ENCODE measurements at places on chromosomes 3 and 15. TPM values are rescaled to one million over a fixed set of nuclear protein-coding genes. Genes with fewer than 3 reads are reported as not detected.
A peak's percentile ranks its signal among the peaks of the same experiment; 100 is the strongest.

Gene MPI
- 41.1 TPM for total RNA-seq

Gene MELTF
- total RNA-seq, result 74.0 TPM

Gene CMTM8
- total RNA-seq, result 17.1 TPM

Gene SCN11A
- 3.7 TPM for total RNA-seq

Gene CD86
- not detected for total RNA-seq

Gene CDHR4
- not detected for total RNA-seq

Gene ARPIN
- 8.6 TPM for total RNA-seq

Gene HMG20A
- total RNA-seq, result 37.6 TPM

Gene VIPR1
- total RNA-seq, result 19.2 TPM

Gene ERICH6
- total RNA-seq, result not detected

Gene SCG5
- total RNA-seq, result 2.0 TPM

Gene PDCD10
- 88.7 TPM for total RNA-seq

Gene NBEAL2
- total RNA-seq, result 23.6 TPM

Gene FBXW12
- total RNA-seq, result not detected

GRCh38 chr3:97125902-97126499 is 311.6 kb downstream of the EPHA6 start:
- no peak overlapping the region for H3K4me3 ChIP-seq
- DNase-seq, result no peak
- no peaks in the 10 kb centered on the region for H3K27me3 ChIP-seq

DNA sequence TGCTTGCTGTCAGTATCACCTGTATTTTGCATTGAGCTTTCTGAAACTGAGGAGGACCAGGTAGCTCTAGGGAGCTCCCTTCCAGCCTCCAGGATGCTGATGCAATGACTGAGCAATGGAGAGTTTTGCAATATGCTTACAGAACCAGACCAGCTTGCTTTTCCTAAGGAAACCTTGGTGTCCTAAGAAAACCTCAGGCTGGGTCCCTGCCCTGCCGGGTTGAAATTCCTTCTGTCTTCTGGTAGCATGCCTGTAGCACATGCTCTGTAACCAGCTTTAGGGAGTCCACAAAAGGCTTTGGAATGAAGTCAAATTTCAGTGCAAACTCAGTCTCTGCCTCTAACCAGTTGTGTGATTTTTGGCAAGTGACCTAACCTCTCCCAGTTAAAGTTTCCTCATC is 65.8 kb upstream of the GSK3B start:
- peaks cover 21% of the 10 kb centered on the region for H3K4me1 ChIP-seq
- H3K4me3 ChIP-seq, result no peak overlapping the region
- peak; percentile 76 for DNase-seq
- no peaks in the 10 kb centered on the region for H3K36me3 ChIP-seq

GRCh38 chr3:121574449-121574848 is 6.7 kb downstream of the ARGFX start:
- peak; percentile 64 for DNase-seq
- no peak overlapping the region for H3K27ac ChIP-seq
- H3K27me3 ChIP-seq, result no peaks in the 10 kb centered on the region

- H3K4me1 ChIP-seq, result no peaks in the 10 kb centered on the region
- no peaks in the 10 kb centered on the region for H3K27me3 ChIP-seq
- H3K36me3 ChIP-seq, result no peaks in the 10 kb centered on the region
- no peak overlapping the region for H3K27ac ChIP-seq
Measured at GRCh38 chr3:49199900-49200281, 28.5 kb downstream of the KLHDC8B start.

- no peak overlapping the region for H3K4me3 ChIP-seq
- H3K27ac ChIP-seq, result no peak overlapping the region
- no peaks in the 10 kb centered on the region for H3K27me3 ChIP-seq
- DNase-seq, result no peak
Measured at GRCh38 chr3:27669591-27669990, 52.5 kb downstream of the EOMES start.

DNA sequence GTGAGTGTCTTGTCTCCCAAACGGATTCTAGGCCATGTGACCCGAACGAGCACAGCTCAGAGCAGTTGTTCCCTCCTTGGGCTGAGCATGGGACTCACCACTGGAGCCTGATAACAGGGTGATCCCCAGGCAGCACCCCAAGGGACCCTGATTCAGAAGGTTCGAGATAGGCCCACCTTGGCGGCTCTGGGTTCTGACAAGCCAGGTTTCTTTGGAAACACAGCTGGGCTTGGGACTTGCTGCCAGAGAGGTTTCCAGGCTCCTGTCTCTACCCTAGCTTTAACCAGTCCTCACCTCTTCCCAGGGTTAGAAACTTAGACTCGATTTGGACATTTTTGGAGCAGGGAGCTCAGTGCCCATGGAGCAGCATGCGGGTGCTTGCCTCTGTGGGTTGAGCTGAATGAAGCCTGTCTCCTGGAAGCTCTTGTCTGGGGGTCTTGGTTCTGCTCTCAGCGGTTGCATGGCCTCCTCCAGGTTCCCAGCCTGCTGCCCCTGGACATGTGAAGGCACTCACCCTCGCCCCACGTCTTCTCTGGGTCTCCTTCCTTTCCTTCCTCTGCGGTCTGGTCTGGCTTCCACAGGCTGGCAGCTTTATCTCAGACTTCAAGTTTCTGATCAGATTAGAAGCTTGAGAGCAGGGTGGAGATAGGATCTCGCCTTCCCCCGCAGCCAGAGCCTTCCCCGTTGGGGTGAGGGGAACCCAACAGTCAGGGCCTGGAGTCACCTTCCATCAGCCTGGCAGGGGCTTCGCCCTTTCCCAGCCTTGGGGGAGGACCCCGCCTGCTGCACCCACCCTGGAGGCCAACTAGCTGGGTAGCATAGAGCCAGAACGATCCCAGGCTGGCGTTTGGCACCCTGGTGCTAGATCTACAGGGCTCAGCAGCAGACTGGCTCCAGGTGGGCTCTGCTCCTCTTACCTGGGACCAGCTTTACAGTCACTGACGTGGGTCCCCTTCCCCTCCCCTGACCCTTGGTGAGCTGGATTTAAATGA is 21.0 kb downstream of the PAQR5 start:
- H3K4me3 ChIP-seq, result no peak overlapping the region
- no peak overlapping the region for H3K27ac ChIP-seq
- H3K27me3 ChIP-seq, result no peaks in the 10 kb centered on the region
- no peak for DNase-seq
- no peaks in the 10 kb centered on the region for H3K36me3 ChIP-seq

- H3K27me3 ChIP-seq, result no peaks in the 10 kb centered on the region
- DNase-seq, result no peak
- H3K4me3 ChIP-seq, result no peak overlapping the region
- no peaks in the 10 kb centered on the region for H3K4me1 ChIP-seq
Measured at GRCh38 chr3:159643406-159643805, 345.2 kb upstream of the IL12A start.

DNA sequence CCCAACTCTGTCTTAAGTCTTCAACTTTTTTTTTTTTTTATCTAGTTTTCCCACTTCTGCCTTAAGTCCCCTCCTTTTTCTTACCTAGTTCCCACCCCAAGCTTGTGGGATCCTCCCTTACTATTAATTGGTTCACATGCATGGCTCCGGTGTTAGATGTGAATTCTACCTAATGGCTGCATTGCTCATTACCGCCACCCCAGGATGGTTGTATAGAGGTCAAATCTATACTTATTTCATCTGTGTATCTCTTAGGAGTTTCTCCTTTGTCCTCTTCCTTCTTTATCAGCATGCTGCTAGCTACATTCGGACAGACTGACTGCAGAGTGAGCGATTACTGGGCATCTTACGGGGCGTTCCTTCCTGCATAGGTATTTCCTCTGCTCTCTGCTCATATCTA is 605.7 kb upstream of the GRM7 start:
- no peaks in the 10 kb centered on the region for H3K4me1 ChIP-seq
- no peaks in the 10 kb centered on the region for H3K36me3 ChIP-seq
- H3K27me3 ChIP-seq, result no peaks in the 10 kb centered on the region

- H3K36me3 ChIP-seq, result no peaks in the 10 kb centered on the region
- no peak overlapping the region for H3K27ac ChIP-seq
- no peaks in the 10 kb centered on the region for H3K4me1 ChIP-seq
- H3K4me3 ChIP-seq, result no peak overlapping the region
- DNase-seq, result peak; percentile 23
Measured at GRCh38 chr3:143070977-143071551, 48.5 kb upstream of the CHST2 start.

GRCh38 chr3:142215106-142215505 is 10.3 kb downstream of the GK5 start:
- no peaks in the 10 kb centered on the region for H3K27me3 ChIP-seq
- H3K27ac ChIP-seq, result peak overlapping the region; percentile 0
- no peak overlapping the region for H3K4me3 ChIP-seq
- H3K4me1 ChIP-seq, result peaks cover 9% of the 10 kb centered on the region
- no peak for DNase-seq

GRCh38 chr3:127701280-127701911 is 28.6 kb downstream of the ABTB1 start:
- peaks cover 19% of the 10 kb centered on the region for H3K4me1 ChIP-seq
- no peak overlapping the region for H3K27ac ChIP-seq
- no peak overlapping the region for H3K4me3 ChIP-seq
- no peaks in the 10 kb centered on the region for H3K36me3 ChIP-seq

GRCh38 chr3:149280671-149281349 is 52.6 kb downstream of the TM4SF18 start:
- H3K4me1 ChIP-seq, result no peaks in the 10 kb centered on the region
- no peak overlapping the region for H3K4me3 ChIP-seq
- no peak for DNase-seq
- H3K36me3 ChIP-seq, result no peaks in the 10 kb centered on the region

DNA sequence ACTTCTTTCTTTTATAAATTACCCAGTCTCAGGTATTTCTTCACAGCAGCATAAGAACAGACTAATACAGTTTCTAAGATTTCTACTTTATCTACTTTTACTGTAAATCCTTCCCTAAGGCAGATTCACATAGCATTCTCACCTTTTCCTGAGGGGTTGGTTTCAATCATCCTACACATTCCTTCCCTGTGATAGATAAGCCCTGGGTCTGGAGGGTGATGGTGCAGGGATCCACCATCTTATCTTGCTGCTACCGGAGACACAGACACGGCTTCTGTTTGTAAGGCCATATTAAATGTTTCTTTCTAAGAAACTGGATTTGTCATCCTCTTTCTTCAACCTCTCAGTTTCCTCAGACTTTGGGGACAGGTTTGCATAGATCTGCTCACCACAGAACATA is 6.1 kb downstream of the IQCF5 start:
- no peak overlapping the region for H3K4me3 ChIP-seq
- DNase-seq, result no peak
- H3K27ac ChIP-seq, result no peak overlapping the region
- no peaks in the 10 kb centered on the region for H3K27me3 ChIP-seq
- H3K4me1 ChIP-seq, result no peaks in the 10 kb centered on the region
- no peaks in the 10 kb centered on the region for H3K36me3 ChIP-seq

DNA sequence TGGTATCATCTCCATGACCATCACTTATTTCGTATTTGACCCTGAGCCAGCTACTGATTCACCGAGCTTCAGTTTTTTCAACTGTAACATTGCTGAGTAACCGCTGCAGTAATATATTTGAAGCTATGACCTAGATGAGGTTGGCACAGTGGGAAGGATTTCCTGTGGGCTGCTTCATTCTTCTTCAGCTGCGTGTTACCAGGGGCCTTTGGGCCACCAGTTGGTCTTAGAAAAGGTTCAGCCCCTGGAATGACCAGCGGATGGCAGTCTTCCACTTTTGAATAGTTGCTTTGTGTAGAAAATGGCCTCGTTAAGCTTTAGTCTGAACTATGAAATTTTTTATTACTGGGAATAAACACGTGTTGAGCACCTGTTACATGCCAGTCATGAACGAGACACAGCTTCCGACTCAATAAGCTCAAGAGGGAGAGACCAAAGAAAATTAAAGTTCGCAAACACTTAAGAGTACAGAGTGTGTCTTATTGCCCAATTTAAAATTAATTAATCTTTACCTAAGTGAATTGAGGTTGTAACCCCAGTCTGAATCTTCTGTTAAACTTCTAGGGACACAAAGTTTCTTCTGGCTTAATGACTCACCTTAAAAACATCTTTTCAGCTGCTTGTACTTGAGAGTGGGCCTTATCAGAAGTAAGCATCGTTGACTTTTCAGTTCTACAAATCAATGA is 57.6 kb upstream of the NR2E3 start:
- peak overlapping the region; percentile 79 for H3K27ac ChIP-seq
- H3K36me3 ChIP-seq, result no peaks in the 10 kb centered on the region

GRCh38 chr3:123491966-123492587 is 43.2 kb upstream of the ADCY5 start:
- no peak for DNase-seq
- H3K27me3 ChIP-seq, result no peaks in the 10 kb centered on the region
- H3K4me1 ChIP-seq, result no peaks in the 10 kb centered on the region
- H3K27ac ChIP-seq, result no peak overlapping the region
- H3K4me3 ChIP-seq, result no peak overlapping the region

GRCh38 chr3:49630784-49631183 is 43.4 kb upstream of the APEH start:
- H3K36me3 ChIP-seq, result no peaks in the 10 kb centered on the region
- H3K27me3 ChIP-seq, result no peaks in the 10 kb centered on the region
- no peaks in the 10 kb centered on the region for H3K4me1 ChIP-seq
- no peak overlapping the region for H3K27ac ChIP-seq

GRCh38 chr3:129598000-129598381 is 8.5 kb downstream of the PLXND1 start:
- no peak for DNase-seq
- H3K4me3 ChIP-seq, result no peak overlapping the region

- H3K4me1 ChIP-seq, result peaks cover 21% of the 10 kb centered on the region
- no peaks in the 10 kb centered on the region for H3K36me3 ChIP-seq
- H3K27me3 ChIP-seq, result no peaks in the 10 kb centered on the region
- no peak overlapping the region for H3K4me3 ChIP-seq
Measured at GRCh38 chr15:84575493-84575892, 25.3 kb upstream of the ZSCAN2 start.

GRCh38 chr3:28916713-28917499 is 364.0 kb upstream of the RBMS3 start:
- peak overlapping the region; percentile 74 for H3K27ac ChIP-seq
- no peaks in the 10 kb centered on the region for H3K36me3 ChIP-seq
- H3K4me3 ChIP-seq, result no peak overlapping the region
- peak; percentile 62 for DNase-seq
- no peaks in the 10 kb centered on the region for H3K27me3 ChIP-seq
- peaks cover 9% of the 10 kb centered on the region for H3K4me1 ChIP-seq

DNA sequence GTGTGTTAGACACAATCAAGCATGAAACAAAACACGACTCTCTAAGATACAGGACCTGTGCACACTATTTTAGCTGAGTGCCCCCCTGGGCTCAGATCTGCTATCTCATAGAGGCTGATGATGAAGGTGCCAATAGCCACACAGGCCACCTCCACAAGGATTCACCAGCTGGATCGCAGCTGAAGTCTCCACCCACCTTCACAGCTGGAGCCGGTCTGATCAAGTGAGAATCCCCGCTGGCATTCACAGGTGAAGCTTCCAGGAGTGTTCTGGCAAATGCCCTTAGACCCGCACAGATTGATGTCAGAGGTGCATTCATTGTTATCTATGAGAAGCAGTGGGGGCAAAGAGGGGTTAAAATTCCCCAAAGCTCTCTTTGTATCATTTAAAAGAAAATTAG is 90.1 kb downstream of the DUT start:
- no peaks in the 10 kb centered on the region for H3K27me3 ChIP-seq
- no peak for DNase-seq
- H3K4me3 ChIP-seq, result no peak overlapping the region
- no peaks in the 10 kb centered on the region for H3K4me1 ChIP-seq

GRCh38 chr15:64774629-64775493 is 528 bp downstream of the RBPMS2 start:
- peak overlapping the region; percentile 85 for H3K4me3 ChIP-seq
- H3K4me1 ChIP-seq, result peaks cover 6% of the 10 kb centered on the region
- DNase-seq, result peak; percentile 51
- H3K27me3 ChIP-seq, result no peaks in the 10 kb centered on the region
- peak overlapping the region; percentile 67 for H3K27ac ChIP-seq
- H3K36me3 ChIP-seq, result no peaks in the 10 kb centered on the region

GRCh38 chr3:102163039-102163817 is 271.6 kb upstream of the ZPLD1 start:
- peaks cover 22% of the 10 kb centered on the region for H3K4me1 ChIP-seq
- H3K4me3 ChIP-seq, result no peak overlapping the region
- peak; percentile 65 for DNase-seq
- H3K27me3 ChIP-seq, result no peaks in the 10 kb centered on the region
- no peaks in the 10 kb centered on the region for H3K36me3 ChIP-seq
- H3K27ac ChIP-seq, result peak overlapping the region; percentile 70
